ENCODE measurements at places on chromosomes 16 and 17. TPM values are rescaled to one million over a fixed set of nuclear protein-coding genes. Genes with fewer than 3 reads are reported as not detected.

RAB11FIP4 gene
- total RNA-seq, result 30.3 TPM

RMI2 gene
- total RNA-seq, result 22.7 TPM

MMP28 gene
- total RNA-seq, result not detected

TMEM101 gene
- 36.0 TPM for total RNA-seq

MYCBPAP gene
- 1.2 TPM for total RNA-seq

RDM1 gene
- total RNA-seq, result not detected

HLF gene
- total RNA-seq, result 1.4 TPM

TP53TG3F gene
- total RNA-seq, result 0.38 TPM

DPH1 gene
- total RNA-seq, result 107 TPM

PYDC1 gene
- total RNA-seq, result not detected

CLN3 gene
- total RNA-seq, result 16.7 TPM

GIT1 gene
- 33.9 TPM for total RNA-seq

KRTAP4-5 gene
- not detected for total RNA-seq

Data from motor neuron (in vitro differentiated cells).